SW480 (cell line): ENCODE measurements at places on chromosomes 12 and 14.

DNA sequence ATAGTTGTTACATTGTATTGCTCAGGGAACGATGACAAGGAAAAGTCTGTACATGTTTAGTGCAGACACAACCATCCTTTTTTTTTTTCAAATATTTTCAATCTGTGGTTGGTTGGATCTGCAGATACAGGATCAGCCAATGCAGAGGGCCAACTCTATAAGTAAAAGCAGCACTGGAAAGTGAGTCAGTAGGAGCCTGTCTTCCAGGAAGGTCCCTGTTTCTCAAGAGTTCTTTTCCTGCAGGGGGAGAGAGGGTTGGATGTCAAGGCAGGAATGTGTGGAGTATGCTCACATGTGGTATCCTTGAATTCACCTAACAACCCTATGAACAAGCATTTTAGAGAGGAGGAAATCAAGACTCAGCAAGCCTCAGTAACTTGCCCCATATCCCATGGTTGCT lies 409.1 kb downstream of the NPAS3 start:
- no peak for DNase-seq

- DNase-seq = no peak
These were observed 42.6 kb downstream of the TMEM63C start for GRCh38 chr14:77224212-77224611.

DNA sequence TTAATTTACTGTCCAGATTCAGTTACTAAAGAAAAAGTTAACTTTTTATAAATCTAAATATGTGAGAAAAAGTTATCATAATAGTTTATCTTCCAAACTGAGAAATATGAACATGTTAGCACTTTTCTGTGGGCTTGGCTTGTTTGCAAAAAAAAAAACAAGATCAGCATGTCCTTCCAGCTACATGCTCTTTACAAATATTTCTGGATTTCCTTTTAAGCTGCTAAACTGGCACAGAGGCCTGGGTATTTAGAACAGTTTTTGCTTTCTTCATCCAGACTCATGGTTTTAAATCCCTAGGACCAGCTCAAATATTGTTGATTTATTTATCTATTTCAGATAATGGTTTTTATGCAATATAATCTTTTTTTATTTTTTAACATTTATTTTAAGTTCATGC lies 1444.5 kb upstream of the FLRT2 start:
- DNase-seq = no peak

DNA sequence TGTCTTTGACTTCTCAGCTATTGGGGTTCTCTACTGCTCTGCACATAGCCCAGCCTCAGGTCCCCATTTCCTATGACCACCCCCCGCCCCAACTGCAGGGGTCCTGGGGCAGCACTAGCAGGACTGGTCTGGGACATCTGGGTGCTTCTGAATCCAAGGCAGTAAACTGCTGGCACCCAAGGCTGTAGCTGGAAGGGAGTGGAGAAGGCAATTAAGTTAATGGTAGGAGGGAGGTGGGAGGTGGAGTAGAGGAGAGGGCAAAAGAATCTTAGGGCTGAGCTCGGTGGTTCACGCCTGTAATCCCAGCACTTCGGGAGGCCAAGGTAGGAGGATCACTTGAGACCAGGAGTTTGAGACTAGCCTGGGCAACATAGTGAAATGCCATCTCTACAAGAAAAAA lies 11.5 kb downstream of the PLEK2 start:
- no peak for DNase-seq

GRCh38 chr12:8483079-8483478 lies 27.3 kb downstream of the CLEC6A start:
- no peak for DNase-seq
